ENCODE measurements at places on chromosomes 7 and 10.
A peak's percentile ranks its signal among the peaks of the same experiment; 100 is the strongest.

DNA sequence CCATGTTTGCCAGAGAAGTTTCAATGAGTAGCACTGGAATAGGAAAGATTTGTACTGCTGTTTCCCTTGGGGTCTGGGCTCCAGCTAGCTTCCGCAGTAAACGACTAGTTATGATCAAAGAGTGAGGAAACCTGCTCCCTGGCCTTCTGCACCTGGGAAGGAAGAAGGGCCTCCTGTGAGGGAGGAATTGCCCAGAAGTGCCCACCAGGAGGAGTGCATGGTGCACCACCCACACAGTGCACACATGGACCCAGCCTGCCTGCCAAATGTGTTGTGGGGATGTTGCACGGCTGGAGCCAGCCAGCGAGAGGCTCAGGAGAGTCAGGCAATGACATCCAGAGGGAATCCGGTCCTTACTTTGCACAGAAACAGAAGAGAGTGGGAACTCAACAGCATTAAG lies 27.0 kb upstream of the FAM107B start:
- DNase-seq, result no peak

DNA sequence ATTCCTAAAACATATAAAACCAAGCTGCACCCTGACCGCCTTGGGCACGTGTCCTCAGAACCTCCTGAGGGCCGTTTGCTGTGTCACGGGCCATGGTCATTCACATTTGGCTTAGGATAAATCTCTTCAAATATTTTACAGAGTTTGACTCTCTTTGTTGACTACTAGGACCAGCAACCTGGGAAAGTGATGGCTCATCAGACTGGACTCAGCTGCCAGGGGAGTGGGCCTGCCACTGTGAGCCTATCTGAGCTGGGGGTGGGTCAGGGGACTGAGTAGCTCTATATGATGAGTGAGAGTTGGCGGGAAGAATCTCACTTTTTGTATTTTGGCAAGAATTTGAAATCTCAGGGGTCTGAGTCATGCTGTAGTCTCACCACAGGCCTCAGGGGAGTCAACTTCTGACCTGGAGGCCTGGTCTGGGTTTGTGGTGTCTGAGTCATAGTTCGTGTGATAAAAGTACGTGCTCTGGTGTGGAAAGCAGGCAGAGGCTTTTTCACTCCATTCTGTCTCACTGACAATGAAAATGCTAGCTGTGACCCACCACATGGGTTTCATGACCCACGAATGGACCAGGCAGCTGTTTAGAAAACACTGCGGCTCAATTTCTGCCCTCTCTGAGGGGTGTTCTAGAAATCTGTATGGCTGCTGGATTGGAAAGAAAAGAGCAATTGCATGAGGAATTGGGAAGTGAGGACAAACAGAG lies 4.2 kb upstream of the UPP1 start:
- peak; percentile 80 for DNase-seq

DNA sequence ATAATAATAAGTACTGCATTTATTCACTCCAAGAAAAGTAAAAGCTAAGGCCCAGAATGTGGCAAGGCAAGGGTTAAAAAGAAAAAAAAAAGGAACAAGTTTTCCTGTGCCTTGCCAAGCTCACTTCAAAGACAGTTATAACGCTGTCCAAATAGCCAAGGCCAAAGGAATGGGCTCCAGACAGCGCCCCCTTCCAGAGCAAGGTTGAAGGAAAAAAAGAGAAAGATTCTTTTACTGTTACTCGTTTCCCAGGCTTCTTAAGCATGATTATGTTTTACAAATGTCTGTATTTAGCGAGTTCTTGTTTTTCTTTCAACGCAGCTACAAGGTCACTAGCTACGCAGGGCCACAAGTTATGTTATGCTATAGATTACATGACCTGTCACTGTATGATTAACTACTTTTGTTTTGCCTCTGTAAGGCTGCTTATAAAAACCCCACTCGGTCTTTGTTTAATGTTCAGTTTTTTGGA lies 9.1 kb upstream of the EIF4H start:
- DNase-seq, result no peak

GRCh38 chr7:46839651-46840050 lies 742.3 kb downstream of the TNS3 start:
- no peak for DNase-seq

DNA sequence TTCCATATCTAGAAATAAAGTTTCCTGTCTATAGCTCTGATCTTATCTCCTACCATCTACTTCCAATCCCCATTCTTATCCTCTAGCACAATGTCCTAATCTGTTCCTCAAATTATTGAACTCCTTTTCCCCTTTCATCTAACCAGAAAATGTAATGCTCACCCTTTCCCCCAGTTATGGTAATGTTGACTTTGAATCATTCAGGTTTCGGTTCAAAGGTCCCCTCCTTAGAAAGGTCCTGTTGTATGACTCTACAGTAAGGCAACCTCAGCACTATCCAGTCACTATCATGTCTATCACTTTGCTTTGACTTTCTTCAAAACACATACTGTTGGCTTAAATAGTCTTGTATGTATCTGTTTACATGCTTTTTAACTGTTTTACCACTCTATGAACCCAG lies 264.2 kb upstream of the PCDH15 start:
- DNase-seq, result no peak

DNA sequence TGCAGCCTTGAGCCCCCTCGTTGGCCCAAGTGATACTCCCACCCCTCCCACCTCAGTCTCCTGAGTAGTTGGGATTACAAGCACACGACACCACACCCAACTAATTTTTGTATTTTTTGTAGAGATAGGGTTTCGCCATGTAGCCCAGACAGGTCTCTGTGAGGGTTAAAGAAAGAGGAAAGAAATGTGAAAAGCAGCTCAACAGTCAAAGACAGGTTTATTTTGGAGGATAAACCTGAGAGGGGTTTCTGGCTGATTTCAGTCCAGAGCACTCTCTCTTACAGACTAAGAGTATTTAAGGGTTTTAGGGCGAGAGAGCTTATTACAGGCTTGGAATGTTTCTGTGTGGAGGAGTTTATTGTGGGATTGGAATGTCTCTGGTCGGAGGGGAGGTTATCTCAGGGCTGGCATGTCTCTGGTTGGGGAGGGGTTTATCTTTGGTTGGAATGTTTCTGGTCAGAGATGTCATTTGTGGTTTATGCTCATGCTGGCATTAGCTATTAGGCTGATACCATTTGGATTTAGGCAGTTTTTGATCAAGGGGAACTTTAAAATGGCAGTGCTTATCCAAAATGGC lies 26.1 kb upstream of the SNX10 start:
- DNase-seq, result no peak

DNA sequence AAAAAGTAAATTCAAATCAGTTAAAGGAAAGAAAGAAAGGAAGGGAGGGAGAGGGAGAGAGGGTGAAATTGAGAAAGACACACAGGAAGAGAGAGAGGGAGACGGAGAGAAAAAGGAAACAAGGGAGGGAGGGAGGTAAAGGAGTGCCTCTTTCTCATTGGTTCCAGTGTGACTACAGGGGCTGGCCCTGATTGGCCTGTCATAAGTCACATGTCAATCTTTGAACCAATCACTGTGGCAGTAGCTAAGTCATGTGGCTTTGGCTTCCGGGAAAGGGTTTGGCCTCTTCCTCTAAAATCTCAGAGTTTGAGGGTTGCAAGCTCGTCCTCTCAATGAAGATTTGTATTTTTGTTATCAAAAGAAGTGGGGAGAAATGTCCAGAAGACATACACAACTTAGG lies 150.2 kb downstream of the RAB11FIP2 start:
- no peak for DNase-seq

DNA sequence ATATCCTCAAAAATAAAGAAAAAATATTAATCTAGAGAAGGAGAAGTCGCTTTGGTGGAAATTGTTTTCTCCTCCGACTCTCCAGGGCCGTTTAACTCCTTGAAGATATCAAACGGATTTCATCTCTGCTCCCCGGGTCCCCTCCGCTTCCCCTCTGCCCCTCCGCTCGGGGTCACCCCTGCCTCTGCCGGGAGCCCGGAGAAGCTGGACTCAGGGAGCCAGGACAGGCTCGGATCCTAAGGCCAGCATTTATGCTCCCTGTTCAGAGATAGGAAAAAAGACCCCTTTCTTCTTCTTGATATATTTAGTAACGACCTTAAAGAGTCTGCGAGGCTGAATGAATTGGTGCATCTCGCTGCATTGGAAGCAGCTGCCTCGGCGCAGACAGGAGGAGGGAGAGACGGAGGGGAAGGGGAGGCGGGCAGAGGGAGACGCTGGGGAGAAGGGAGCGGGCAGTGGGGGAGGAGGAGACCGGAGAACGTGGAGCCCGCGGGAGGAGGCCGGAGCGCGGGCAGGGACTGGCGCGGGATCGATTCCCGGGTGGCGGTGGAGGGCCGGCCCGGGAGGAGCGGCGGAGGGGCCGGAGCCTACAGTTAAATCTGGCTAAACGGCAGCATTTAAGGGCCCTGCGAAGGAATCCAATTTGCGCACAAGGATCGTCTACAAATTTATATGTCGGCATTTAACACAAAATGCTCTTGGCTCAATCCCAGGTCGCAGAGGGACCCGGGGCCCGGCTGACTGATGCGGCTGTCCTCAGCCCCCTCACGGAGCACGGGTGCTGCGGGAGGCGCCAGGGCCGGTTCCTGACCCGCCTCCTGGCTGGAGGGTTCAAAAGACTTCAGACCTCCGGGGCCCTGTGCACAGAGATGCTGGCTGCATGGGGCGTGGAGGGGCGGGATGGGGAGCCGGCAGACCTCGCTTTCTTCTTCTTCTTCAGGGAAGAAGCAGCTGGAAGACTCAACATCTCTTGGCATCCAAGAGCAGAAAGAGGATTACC lies 55.6 kb downstream of the CRTAC1 start:
- no peak for DNase-seq

GRCh38 chr7:115672024-115672423 lies 358.5 kb downstream of the TFEC start:
- no peak for DNase-seq

GRCh38 chr10:94013331-94013760 lies 19.6 kb downstream of the PLCE1 start:
- DNase-seq, result no peak

- no peak for DNase-seq
These were observed 70.4 kb downstream of the LYZL2 start for GRCh38 chr10:30559180-30559579.

DNA sequence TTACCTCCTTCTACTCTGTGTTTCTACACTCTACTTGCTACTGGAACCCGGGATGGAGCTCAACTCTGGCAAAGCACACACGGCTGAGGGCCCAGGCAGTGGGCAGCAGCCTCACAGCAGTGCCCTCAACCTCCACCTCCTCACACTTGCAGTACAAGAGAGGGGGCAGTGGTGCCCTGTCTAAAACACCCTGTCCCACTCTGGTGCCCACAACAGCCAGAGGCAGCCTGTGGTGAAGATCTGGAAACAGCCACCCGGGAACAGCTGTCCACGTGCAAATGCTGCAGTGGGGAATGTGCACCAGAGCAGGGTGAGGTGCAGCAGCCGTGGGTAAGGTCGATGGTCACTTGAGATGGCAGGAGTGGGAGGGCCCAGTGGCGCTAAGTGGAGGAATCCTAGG lies 13.7 kb downstream of the MAT1A start:
- no peak for DNase-seq

DNA sequence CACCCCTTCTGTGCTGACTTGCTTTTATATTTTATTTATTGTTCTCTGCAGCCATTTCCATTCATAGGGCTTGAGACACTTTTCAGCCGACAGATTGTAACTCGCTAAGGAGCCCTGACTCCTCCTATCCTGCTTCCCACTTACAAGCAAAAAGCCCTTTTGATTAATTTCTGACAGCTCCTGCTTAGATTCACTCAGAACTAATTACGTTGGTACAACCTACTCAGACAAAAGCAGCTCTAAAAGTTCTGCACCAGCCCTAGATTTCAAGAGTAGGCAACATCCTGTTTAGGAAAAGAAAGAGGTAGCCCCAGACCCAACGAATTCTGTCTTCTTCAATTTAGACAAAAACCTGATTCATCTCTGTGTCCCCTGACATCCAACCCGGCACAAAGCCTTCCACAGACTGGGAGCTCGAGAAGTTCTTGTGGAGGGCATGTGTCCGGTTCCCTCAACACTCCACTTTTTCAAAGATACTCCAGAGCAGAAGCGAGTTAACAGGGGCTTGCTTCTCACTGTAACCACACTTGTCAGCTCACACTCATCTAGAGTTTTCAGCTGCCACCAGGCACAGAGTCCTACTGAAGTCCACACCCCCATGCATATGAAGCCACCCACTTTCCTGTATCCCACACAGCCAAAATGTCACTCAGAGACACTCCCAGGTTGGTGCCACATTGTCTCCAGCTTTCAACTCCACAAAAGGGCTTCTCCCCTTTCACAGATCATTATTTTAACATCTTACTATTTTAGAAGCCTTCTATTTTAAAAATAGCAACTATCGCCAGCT lies 113.6 kb upstream of the NFE2L3 start:
- no peak for DNase-seq

DNA sequence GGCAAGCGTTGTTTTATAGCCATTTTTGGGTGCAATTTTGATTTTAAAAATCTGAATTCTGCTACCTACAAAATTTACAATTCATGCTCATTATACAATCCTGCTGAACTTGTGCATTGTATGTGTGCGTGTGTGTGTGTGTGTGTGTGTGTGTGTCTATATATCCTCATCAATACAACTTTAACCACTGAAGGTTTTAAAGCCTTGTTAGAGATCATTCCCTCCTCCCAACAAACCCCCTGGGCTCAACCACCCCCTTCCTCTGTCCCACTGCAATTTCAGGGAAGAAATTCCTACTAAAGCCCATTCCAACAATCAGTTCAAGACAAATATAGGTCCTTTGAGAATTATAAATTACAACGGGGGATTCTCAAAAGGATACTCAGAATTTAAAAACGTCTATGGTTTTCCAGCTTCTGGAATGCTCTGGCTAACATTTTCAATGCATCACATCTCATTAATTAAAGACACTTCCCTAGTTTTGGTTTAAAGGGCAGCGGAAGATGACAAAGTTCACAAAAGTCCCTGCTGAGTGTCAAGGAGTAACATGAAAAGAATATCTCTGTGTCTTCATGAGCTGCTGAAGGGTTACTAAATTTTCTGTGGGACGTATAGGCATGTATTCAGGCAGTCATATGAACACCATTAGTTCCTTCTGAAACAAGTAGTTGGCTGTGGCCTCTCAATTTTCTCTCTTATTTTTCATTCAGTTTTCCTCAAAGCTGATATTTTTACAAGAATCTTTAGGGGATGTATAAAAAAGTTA lies 889 bp upstream of the SEMA3A start:
- DNase-seq, result no peak

DNA sequence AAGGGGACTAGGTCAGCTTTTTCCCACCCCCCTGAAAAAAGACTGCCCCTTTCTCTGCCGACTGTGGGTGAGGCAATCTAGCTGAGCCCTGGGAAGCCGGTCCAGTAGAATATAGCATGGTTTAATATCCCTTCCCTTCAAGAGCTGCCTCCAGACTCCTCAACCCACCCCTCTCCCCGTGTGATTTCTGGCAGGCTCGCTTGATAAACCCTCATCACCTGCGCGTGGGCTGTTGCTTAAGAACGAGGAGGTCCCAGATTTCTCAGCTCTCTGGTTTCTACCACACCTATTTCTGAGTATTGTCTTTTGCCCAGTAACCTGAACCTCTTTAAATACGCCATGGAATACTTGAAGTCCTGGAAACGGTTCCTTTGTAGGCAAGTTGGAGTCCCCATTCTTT lies 2.0 kb upstream of the LRRC4 start:
- DNase-seq, result no peak

Measured in GOT3 (cell line).